ENCODE measurements at places on chromosomes 12 and 14. TPM values are rescaled to one million over a fixed set of nuclear protein-coding genes. Genes with fewer than 3 reads are reported as not detected.

ADCK1 gene
- polyA plus RNA-seq = 9.8 TPM

BDKRB1 gene
- 0.76 TPM for polyA plus RNA-seq

LRRIQ1 gene
- 29.2 TPM for polyA plus RNA-seq

ESYT1 gene
- 70.9 TPM for polyA plus RNA-seq

FUT8 gene
- polyA plus RNA-seq = 23.0 TPM

RNASE7 gene
- 0.63 TPM for polyA plus RNA-seq

DNA sequence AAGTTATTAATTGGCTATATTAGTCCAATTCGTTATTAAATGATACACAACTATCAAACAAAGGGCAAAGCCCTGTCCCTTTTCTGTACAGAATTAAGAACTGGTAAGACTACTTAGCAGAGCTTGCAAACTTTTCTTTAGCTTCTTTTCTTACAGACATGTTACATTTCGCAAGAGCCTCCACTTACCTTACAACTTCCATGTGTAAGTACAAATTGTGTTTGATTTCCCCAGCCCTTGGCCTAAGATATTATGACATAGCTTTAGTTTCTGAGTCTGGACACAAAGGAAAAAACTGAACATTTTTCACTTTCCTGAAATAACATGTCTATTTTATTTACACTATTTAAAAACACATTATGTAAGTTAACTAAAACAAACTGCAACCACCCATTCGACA, 1.7 kb downstream of the ATF7 start:
- DNase-seq = no peak

DNA sequence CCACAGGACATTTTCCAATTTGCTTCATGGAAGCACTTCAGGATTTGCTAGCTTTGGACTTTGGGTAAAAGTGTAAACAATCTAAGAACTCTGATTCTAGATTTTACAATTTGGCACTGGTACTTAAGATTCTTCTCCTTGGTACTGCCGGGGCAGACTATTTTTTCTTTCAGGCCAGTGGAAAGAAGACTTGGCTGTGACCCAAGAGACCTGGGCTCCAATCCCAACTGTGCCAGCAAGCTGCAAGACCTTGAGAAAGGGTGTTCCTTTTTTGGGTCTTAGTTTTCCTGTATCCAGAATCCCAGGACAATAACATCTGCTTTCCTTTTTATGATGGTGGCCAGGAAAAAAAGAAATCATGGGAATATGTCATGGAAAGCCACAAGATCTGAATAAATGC, 148.1 kb upstream of the CRY1 start:
- DNase-seq = no peak

DNA sequence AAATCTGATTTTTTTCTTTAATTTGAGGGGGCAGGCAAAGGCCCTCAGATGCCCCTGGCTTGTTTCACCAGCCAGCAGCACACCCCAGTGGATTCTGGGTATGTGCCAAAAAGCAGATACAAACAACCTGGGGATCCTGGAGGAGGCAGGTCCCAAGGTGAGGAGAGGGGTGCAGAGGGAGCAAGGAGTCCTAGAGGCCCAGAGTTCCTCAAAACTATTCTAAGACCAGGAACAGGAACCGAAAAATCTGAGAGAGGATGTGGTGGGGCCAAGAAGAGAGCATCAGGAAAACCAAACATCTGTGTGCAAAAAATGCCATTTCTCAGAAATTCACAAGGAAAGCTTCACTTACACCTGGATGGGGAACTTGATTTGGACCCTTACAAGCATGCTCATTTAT, 8.2 kb downstream of the KCNA5 start:
- DNase-seq = no peak

- no peak for DNase-seq
Measured at GRCh38 chr12:86148612-86149011, 107.6 kb downstream of the MGAT4C start.

- no peak for DNase-seq
Measured at GRCh38 chr14:97117693-97118092, 320.5 kb downstream of the VRK1 start.

GRCh38 chr14:106518054-106518943, 991.9 kb downstream of the TMEM121 start:
- DNase-seq = no peak

- no peak for DNase-seq
Measured at GRCh38 chr12:102232036-102232435, 34.4 kb upstream of the PMCH start.

- DNase-seq = no peak
Measured at GRCh38 chr14:21092273-21093011, 6.0 kb downstream of the ZNF219 start.
